ENCODE measurements at places on chromosomes 11 and 22.

- no peak for DNase-seq
Observed at GRCh38 chr11:129323896-129324502, 51.6 kb upstream of the BARX2 start.

DNA sequence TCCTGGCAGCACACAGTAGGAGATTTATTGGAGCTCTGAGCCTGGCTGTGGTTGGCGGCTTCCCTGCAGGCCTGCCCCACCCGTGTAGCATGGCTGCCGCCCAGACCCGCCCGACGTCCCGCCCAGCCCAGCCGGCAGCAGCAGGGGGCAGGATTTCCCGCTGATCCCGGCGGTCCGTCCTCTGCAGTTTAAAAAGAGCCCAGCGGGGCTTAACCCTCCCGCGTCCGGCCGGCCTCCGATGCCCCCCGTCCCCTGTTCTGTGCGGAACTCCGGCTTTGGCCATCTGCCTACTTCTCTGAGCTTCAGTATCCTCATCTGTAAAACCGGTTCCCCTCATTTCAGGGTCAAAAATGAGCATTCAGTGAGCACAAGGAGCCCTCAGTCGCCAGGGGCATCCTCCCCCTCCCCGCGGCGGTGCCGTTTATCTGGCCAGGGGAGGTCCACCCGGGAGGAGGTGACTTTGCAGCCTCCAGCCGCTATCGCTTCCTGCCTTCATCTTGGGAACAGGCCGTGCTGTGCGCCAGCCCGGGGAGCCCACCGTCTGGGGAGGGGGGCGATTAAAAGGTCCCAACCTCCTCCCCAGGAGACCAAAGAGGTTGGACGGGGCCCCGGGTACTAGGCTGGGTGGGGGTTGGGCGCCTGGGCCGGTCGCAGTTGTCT lies at the start of gene GAS2L1:
Gene GAS2L1 (plus strand): TSS at position 476 of the 660 bp plus-strand sequence. CDS start 1,456 bp downstream, outside the sequence.
- DNase-seq = peak; percentile 69

DNA sequence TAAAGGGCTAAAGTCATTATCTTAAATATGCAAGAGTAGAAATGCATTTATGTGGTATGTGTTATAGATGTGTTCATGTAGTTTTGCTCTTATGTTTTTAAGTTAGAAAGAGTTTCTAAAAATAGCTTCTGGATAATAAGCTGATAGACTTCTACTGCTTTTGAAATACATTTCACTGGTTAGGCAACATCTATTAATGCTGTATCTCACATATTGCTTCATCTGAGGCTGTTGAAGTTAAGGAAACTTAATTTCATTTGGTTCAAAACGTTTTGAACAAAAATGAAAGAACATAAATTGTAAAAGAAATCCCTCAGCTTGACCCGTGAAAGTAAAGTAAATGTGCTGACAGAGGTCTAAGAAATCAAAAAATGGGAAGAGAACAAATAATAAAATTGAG lies 164.0 kb upstream of the CTSC start:
- DNase-seq = no peak

DNA sequence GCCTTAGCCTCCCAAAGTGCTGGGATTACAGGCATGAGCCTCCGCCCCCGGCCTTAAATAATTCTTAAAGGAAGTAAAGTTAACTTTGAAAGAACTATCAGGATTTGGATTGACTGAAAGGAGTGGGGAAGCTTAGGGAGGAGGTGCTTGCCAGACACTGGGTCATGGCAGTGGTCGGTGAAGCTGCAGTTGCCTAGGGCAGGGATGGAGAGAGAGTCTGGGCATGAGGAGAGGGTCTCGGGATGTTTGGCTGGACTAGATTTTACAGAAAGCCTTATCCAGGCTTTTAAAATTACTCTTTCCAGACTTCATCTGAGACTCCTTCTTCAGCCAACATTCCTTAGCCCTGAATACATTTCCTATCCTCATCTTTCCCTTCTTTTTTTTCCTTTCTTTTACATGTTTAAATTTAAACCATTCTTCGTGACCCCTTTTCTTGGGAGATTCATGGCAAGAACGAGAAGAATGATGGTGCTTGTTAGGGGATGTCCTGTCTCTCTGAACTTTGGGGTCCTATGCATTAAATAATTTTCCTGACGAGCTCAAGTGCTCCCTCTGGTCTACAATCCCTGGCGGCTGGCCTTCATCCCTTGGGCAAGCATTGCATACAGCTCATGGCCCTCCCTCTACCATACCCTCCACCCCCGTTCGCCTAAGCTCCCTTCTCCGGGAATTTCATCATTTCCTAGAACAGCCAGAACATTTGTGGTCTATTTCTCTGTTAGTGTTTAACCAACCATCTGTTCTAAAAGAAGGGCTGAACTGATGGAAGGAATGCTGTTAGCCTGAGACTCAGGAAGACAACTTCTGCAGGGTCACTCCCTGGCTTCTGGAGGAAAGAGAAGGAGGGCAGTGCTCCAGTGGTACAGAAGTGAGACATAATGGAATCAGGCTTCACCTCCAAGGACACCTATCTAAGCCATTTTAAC lies at the start of gene NNMT:
Gene NNMT (plus strand): TSS at position 724 of the 929 bp plus-strand sequence. CDS start 158 bp downstream, at position 882.
- DNase-seq = peak; percentile 50
